Putamen (tissue), 1 donor: ENCODE measurements at places on chromosomes 12 and 14.

GRCh38 chr12:4567073-4567881 lies 5.3 kb downstream of the DYRK4 start:
- DNase-seq: peak; percentile 25

- no peak for DNase-seq
Measured at GRCh38 chr14:21647380-21647779, 6.3 kb upstream of the OR4E2 start.

- no peak for DNase-seq
Measured at GRCh38 chr14:55760789-55761566, 181.0 kb downstream of the KTN1 start.

DNA sequence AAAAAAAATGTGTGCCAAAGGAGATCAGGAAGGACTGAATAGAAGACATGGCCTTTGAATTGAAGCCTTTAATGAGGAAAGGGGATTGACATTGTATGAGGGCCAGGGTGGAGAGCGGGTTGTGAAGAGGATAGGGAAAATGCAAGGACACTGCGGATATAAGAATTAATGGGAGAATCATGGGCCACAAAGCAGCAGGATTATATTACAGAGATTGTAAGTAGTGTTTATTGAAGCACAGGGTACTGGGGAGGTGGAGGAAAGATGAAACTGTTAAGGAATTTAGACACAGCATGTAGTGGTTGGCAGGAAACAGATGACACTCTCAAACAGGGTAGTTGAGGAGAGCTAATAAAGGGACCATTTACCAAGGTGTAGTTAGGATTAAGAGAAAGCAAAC lies 16.4 kb upstream of the POC1B start:
- DNase-seq: no peak

DNA sequence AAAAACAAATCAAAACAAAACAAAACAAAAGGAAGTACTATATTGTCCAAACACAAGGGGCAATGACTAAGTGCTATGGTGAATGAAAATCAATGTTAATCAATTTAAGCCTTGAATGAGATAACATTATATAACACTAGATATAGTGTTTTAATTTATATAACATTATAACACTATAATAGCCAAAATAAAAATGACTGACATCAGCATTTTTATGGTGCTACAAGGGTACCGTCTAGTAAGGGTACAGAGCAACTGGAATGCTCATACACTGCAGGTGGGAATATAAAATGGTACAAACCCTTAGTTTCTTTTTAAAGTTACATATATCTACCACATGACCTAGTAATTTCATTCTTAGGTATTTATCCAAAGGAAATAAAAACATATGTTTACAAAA lies 5.7 kb downstream of the NEDD8 start:
- no peak for DNase-seq

GRCh38 chr14:52051251-52051650 lies 17.6 kb downstream of the NID2 start:
- no peak for DNase-seq

- no peak for DNase-seq
Measured at GRCh38 chr14:76862546-76863282, 36.5 kb downstream of the LRRC74A start.

- no peak for DNase-seq
Measured at GRCh38 chr12:120598674-120599463, 17.7 kb upstream of the POP5 start.

DNA sequence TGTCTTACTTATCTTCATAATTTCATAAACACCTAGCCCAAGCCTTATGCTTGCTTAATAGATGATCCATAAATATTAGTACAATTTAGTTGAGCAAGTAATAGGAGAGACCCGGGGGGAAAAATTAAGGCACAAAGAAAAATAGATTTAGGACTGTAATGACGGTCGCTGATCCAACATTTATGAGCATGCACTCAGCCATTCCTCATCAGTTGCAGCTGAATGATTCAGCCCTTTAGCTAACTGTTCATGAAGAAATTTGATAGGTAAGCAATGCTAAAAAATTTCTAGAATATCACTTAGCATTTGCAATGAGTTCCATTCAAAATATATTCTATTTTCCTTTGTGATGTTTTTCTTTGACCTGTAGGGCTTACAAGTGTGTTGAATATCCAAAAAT lies 163.2 kb downstream of the PTPRO start:
- DNase-seq: no peak

- DNase-seq: no peak
Measured at GRCh38 chr12:122873540-122873939, 22.4 kb downstream of the VPS37B start.

DNA sequence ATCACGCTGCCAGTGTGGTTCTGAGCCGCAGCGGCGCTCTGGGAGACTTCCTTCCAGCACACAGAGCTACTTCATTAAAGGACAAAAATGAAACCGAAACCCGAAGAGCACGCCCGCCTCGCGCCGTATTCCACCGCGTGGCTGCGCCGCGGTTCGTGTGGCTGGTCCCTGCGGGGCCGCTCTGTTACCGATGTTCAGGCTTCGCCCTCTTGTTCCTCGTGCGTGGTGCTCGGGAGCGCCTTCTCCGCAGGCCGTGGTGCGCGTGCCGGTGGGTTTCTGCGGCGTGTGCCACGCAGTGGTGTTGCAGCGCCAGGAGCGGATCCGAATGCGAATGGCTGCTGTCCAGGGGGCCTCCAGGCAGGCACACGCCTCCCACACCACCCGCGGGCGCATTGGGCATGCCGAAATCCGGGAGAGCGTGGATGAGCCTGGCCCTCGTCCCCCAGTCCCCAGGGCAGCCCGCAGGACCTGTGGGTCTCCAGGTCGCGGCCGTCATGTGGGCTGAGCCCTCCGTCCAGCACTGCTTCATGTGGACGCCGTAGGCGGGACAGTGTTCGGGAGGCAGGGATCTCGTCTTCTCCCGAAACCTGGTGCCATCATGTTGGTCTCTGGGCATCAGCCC lies 91.2 kb downstream of the ADGRD1 start:
- no peak for DNase-seq

GRCh38 chr12:62834971-62835547 lies 99.9 kb downstream of the PPM1H start:
- DNase-seq: no peak

DNA sequence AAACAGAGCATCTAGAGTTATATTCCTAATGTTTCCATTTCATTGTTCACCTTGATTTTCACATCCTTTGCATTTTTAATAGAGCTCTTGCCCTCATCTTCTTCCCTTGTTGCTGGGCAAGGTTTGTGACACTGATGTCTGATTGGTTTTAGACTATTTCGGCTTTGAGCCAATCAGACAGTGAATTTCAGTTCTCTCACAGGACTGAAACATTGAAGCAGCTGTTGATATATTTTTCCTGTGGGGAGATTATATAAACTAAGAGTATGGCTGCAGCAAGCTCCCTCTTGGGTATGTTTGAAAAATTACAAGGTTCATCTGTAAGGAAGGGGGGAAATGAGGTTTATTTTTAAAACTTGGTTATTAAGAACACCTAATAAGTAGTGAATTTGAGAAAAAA lies 51.2 kb downstream of the ATF7IP start:
- DNase-seq: peak; percentile 54

DNA sequence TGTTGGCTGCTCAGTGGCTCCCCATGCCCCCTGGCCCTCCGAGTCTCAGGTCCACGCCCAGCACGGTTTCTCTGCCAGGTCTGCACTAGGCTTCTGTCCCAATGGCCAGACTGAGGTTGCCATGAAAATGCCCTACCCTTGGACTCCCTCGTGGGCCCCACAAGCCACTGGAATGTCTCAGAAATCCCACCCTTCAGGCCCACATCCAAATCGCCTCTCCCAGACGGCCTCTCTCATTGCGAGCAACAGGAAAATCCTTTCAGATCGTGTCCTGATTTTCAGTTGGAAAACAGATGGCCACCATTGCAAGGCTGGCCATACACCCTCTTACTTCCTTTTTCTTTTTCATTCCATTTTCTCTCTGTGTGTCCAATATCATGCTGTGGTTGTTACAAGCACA lies 77.3 kb downstream of the IRF2BPL start:
- no peak for DNase-seq

GRCh38 chr12:103884316-103884715 lies 43.3 kb upstream of the NT5DC3 start:
- DNase-seq: peak; percentile 11

DNA sequence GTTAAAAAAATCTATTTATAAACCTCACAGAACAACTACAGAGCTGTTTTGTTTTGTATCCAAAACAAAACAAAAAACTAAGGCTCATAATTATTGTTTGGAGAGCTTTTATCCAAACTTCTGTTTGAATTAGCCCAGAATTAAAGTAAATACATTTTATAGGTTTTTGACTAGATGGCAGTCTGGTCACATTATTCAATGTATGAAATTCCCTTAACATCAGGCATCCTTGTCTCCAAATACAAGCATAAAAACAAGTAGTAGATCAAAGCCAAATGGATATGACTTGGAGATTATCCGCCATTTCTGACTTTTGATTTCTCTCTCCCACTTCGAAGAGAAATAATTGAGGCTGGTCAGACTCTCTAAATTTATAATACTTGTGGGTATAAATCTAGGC lies 63.5 kb downstream of the SLC38A1 start:
- DNase-seq: no peak

DNA sequence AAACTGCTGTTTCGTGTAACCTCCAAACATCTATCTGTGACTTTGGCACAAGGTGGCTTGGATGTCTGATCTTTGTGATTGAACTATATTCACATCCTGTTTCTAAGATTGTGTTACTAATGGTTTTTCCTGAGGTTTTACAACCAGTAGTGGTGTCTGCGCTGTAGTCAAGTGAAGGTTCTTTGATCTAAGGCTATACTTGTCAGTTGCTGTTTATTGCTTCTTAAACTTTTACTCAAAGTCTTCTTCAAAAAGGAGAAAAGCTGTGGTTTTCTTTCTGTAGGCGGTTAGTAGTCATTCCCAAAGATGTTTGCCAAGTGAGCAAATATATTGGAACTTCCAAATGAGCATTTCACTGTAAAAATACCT lies 12.3 kb upstream of the CALM1 start:
- no peak for DNase-seq

DNA sequence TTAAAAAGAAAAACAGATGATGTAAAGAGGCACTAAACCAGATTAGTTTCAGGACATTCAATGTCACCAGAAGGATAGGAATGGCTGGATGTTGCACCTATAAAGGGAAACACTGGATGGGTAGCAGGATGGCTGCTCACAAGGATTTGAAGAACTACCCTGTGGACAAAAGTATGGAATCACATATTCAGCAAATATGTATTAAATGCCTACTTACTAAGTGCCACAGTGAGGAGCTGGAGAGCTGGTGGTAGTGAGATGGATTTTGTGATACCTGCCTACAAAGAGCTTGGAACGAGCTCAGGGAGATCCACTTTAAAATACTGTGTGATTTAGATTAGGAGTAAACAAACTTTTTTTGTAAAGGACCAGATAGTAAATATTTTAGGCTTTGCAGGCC lies 316.2 kb downstream of the PAWR start:
- no peak for DNase-seq

GRCh38 chr12:49969651-49970429 lies 2.9 kb upstream of the AQP6 start:
- DNase-seq: no peak

GRCh38 chr12:108004319-108004718 lies 124.8 kb upstream of the WSCD2 start:
- no peak for DNase-seq

- no peak for DNase-seq
Measured at GRCh38 chr14:62428429-62429203, 616.6 kb downstream of the KCNH5 start.

GRCh38 chr14:23366426-23366921 lies 1.5 kb upstream of the EFS start:
- peak; percentile 83 for DNase-seq

- DNase-seq: no peak
Measured at GRCh38 chr12:88782351-88782750, 202.1 kb upstream of the KITLG start.

GRCh38 chr14:81324011-81324410 lies 76.1 kb downstream of the STON2 start:
- DNase-seq: no peak

DNA sequence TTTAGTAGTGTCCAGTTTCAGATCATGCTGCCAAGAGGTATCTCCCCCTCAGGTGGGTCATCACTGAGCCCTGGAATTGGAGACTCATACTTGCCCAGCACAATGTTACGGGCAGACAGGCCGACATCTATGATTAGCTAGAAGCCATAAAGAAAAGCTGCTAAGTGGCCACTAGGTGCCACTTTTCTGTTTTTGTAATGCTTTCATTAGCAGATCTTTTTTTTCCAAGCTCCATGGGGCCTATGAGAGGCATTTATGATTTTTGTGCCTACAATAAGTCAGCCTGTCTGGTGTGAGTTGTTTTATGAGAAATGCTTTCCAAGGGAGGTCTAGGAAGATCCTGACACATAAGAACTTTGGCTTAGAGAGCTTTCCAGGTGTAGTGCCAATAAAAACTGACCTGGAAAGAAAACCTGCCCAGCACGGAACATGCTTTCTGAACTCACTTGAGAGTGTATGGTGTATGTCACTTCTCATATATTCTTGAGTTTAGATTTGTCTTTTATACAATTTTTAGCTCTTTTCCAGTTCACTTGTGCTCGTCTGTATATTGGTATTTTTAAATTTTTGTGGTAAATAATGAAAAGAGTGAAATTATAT lies 21.8 kb upstream of the SMCO2 start:
- peak; percentile 34 for DNase-seq

GRCh38 chr14:40133463-40133862 lies 701.2 kb upstream of the FBXO33 start:
- no peak for DNase-seq

- DNase-seq: no peak
Measured at GRCh38 chr12:43728117-43728516, 30.5 kb downstream of the PUS7L start.

- peak; percentile 39 for DNase-seq
Measured at GRCh38 chr12:64610079-64610659, at the start of gene RASSF3. Gene RASSF3 (plus strand): TSS chr12:64610495. CDS start chr12:64610633, 138 bp downstream.

- no peak for DNase-seq
Measured at GRCh38 chr12:47527816-47528215, 178.0 kb downstream of the RPAP3 start.

DNA sequence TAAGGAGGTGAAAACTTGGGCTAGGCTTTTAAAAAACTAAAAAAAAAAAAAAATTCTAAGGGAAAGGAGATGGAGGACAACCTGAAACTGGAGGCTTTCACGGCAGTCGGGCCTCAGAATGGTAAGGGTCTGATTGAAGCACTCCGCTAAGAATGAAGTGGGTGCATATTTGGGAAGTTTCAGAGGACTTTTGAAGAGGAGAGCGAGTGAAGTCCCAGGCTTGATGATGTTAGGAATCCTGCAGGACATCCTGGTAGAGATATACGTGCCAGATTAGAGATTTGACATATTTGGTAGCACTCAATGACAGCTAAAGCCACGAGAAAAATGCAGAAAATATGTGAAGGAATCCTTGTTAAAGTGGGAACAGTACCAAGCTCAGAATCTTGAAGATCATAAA lies 186.2 kb downstream of the SNAPC1 start:
- no peak for DNase-seq

GRCh38 chr14:43147485-43147884 lies 1359.6 kb downstream of the FSCB start:
- no peak for DNase-seq
